ENCODE measurements at places on chromosomes 7 and 10.
A peak's percentile ranks its signal among the peaks of the same experiment; 100 is the strongest.

DNA sequence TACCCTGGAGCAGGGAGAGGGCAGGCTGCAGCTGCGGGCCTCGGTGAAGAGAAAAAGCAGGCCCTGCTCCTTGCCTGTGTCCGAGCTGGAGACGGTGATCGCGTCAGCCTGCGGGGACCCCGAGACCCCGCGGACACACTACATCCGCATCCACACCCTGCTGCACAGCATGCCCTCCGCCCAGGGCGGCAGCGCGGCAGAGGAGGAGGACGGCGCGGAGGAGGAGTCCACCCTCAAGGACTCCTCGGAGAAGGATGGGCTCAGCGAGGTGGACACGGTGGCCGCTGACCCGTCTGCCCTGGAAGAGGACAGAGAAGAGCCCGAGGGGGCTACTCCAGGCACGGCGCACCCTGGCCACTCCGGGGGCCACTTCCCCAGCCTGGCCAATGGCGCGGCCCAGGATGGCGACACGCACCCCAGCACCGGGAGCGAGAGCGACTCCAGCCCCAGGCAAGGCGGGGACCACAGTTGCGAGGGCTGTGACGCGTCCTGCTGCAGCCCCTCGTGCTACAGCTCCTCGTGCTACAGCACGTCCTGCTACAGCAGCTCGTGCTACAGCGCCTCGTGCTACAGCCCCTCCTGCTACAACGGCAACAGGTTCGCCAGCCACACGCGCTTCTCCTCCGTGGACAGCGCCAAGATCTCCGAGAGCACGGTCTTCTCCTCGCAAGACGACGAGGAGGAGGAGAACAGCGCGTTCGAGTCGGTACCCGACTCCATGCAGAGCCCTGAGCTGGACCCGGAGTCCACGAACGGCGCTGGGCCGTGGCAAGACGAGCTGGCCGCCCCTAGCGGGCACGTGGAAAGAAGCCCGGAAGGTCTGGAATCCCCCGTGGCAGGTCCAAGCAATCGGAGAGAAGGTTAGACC lies 138.0 kb upstream of the STK17A start:
- DNase-seq = no peak

- DNase-seq = no peak
Measured at GRCh38 chr10:95245425-95246055, 45.3 kb downstream of the PDLIM1 start.

- no peak for DNase-seq
Measured at GRCh38 chr7:50147951-50148808, 55.1 kb upstream of the ZPBP start.

GRCh38 chr7:122303531-122304318 lies 825 bp downstream of the FEZF1 start:
- DNase-seq = no peak

DNA sequence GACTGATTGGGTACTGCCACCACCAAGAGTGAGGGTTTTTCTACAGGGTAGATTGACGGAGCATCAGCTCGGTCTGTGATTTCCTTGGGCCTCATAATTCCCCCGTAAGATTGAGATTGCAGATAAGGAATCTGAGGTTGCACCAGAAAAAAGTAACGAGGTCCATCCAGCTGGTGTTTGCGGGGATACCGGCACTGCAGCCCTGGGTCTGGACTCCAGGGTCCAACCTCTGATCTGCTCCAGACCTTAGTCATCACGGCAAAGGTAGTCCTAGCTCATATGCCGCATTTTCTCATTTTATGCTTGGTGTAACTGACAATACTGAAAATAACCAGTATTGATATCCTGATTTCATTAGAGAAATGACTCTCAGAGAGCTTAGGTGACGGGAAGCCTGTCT lies 3.9 kb downstream of the CARD11 start:
- DNase-seq = no peak

GRCh38 chr7:40876601-40877000 lies 741.8 kb downstream of the SUGCT start:
- DNase-seq = no peak

GRCh38 chr7:155766386-155766785 lies 45.9 kb downstream of the SHH start:
- DNase-seq = no peak

GRCh38 chr10:100792574-100792973 lies 47.2 kb downstream of the PAX2 start:
- DNase-seq = no peak

GRCh38 chr7:42075418-42075817 lies 161.6 kb downstream of the GLI3 start:
- no peak for DNase-seq

- DNase-seq = no peak
Measured at GRCh38 chr7:150565239-150565638, 2.0 kb upstream of the GIMAP4 start.

- no peak for DNase-seq
Measured at GRCh38 chr7:15504351-15504750, 57.5 kb downstream of the AGMO start.

DNA sequence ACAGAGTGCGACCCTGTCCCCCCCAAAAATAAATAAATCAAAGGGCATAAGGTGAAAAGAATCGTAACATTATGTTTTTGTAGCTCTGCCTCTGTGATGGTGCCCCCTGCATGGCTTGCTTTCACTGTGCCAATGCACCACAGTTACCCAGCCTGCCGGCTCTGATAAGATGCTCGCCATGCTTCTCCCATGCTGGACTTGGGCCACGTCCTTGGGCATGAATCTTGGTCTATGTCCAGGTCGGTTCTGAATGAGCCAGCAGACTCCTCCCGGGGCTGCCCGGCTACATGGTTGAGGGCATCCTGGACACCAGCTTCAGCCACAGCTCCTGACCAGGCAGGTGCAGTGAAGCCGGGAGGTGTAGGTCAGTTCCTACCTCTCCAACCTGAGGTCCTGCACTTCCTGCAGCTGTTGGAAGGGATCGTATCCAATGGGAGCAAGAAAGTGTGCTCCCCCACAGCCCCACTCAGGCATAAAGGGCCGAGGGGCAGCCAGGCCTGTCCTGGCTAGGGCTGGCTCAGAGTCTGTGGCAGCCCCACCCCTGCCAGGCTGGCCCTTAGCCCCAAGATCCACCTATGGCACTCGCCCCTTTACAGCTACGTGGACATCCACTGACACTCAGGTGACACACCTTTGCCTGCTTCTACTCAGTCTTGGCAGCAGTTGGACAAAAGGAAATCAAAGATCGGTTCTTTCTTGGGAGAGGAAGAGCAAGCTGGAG lies 34.1 kb downstream of the CHST3 start:
- peak; percentile 38 for DNase-seq

GRCh38 chr10:1788401-1788800 lies 51.1 kb upstream of the ADARB2 start:
- no peak for DNase-seq

All from body of pancreas (tissue), 4 donors.